Esophagus squamous epithelium (tissue), 5 donors: ENCODE measurements at places on chromosomes 6 and 20.

DNA sequence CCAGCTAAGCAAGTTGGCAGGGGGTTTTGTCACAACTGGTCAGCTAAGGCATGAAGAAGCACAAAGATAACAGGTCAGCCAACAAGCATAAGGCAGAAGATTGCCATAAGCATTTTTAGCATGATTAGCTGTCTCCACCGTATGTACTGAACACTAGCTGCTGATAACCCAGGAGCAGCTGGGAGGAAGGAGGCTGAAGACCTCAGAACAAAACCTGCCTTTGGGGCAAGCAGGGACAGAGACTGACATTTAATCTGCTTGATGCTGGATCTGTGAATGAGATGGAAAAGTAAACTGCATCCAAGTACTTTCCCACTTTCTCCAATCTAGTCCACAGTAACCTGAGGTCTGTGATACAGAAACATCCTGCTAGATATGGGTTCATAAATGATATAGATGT lies 353.0 kb upstream of the MAP3K7 start:
- no peaks in the 10 kb centered on the region for H3K4me1 ChIP-seq
- no peaks in the 10 kb centered on the region for H3K27me3 ChIP-seq
- H3K27ac ChIP-seq = no peak overlapping the region
- no peak for DNase-seq

DNA sequence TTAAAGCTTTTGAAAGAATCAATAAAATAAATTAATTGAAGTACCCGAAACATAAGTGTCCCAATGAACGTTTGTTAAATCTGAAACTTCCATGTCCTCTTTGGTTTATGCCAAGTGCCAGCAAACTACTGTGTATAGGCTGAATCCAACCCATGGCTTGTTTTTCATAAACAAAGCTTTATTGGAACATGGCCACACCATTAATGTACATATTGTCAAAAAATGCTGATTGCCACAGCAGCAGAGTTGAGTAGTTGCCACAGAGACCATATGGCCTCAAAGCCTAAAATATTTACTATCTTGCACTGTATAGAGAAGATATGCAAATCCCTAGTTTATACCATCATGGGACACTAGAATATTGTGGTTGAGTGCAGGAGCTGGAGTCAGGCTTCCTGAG lies 406.1 kb downstream of the MAFB start:
- H3K4me1 ChIP-seq = peaks cover 68% of the 10 kb centered on the region
- H3K4me3 ChIP-seq = no peak overlapping the region
- peak overlapping the region; percentile 66 for H3K27ac ChIP-seq
- no peaks in the 10 kb centered on the region for H3K36me3 ChIP-seq
- no peak for DNase-seq

DNA sequence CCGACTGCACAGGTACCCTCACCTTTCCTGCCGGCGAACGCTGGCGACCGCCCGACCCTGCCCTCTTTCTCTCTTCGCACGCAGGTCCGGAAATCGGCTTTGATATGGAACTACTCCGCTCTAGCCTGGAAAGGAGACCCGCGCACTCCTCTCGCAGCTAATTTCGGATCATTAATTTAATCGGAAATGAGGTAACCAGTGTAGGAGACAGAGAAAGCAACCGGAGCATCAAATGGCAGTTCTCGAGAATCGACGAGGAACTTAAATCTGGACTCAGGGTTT lies 949 bp upstream of the ATXN1 start:
- peaks cover 3% of the 10 kb centered on the region for H3K36me3 ChIP-seq
- H3K4me1 ChIP-seq = peaks cover 18% of the 10 kb centered on the region
- H3K27ac ChIP-seq = peak overlapping the region; percentile 99
- DNase-seq = no peak

- H3K27me3 ChIP-seq = no peaks in the 10 kb centered on the region
- no peak overlapping the region for H3K4me3 ChIP-seq
- peaks cover 59% of the 10 kb centered on the region for H3K36me3 ChIP-seq
- DNase-seq = no peak
Observed at GRCh38 chr6:30714263-30714662, 2.8 kb downstream of the MDC1 start.

DNA sequence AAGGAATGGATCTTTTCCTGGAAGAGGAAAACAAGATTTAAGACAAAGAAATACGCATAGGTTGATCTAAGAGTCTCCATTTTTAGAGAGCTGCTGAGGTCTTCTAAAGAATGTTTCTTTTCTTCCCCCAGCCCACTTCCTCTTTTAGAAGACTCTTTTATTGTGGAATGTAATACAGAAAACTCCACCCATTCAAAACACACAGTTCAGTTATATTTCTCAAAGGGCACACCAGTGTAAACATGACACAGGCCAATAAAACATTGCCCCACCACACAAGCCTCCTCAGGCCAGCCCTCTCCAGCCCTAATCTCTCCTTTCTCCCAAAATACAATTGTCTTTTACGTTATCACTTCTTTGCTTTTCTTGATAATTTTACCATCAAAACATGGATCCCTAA lies 42.8 kb downstream of the SLC35B3 start:
- no peaks in the 10 kb centered on the region for H3K4me1 ChIP-seq
- H3K27me3 ChIP-seq = no peaks in the 10 kb centered on the region
- no peak for DNase-seq
- no peak overlapping the region for H3K4me3 ChIP-seq

GRCh38 chr6:1614448-1615150 lies 4.9 kb downstream of the FOXC1 start:
- no peaks in the 10 kb centered on the region for H3K36me3 ChIP-seq
- DNase-seq = no peak
- H3K27me3 ChIP-seq = no peaks in the 10 kb centered on the region

- H3K4me1 ChIP-seq = peaks cover 26% of the 10 kb centered on the region
- H3K36me3 ChIP-seq = no peaks in the 10 kb centered on the region
- no peak overlapping the region for H3K4me3 ChIP-seq
- DNase-seq = no peak
- H3K27ac ChIP-seq = no peak overlapping the region
- H3K27me3 ChIP-seq = no peaks in the 10 kb centered on the region
Observed at GRCh38 chr6:152096863-152097496, 289.5 kb downstream of the ESR1 start.

GRCh38 chr6:98056955-98057354 lies 773.9 kb upstream of the MMS22L start:
- H3K4me1 ChIP-seq = no peaks in the 10 kb centered on the region
- H3K4me3 ChIP-seq = no peak overlapping the region
- H3K36me3 ChIP-seq = no peaks in the 10 kb centered on the region
- no peak overlapping the region for H3K27ac ChIP-seq

DNA sequence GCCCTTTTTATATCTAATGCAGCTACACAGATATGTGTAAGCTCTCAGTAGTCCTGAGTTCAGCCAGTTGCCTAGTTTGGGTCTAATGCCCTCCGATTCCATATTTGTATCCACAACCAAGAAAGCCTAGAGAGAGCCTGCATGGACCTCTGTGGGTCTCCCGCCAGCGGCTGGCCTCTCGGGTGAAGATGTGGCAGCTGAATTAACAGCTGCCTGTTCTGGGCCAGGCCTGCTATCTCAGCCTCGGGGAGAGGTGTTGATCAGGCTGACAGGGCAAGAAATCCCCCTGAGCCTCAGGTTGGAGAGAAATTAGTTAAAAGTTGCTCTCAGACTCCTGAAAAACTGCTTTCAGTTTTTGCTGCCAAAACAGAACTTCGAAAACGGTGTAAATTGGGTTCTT lies 19.8 kb downstream of the PTK7 start:
- no peaks in the 10 kb centered on the region for H3K36me3 ChIP-seq
- peaks cover 41% of the 10 kb centered on the region for H3K4me1 ChIP-seq
- H3K27me3 ChIP-seq = no peaks in the 10 kb centered on the region
- DNase-seq = no peak
- peak overlapping the region; percentile 80 for H3K27ac ChIP-seq

GRCh38 chr6:144217264-144217663 lies 66.9 kb downstream of the STX11 start:
- no peaks in the 10 kb centered on the region for H3K27me3 ChIP-seq
- DNase-seq = no peak
- peak overlapping the region; percentile 92 for H3K27ac ChIP-seq
- H3K4me3 ChIP-seq = no peak overlapping the region
- peaks cover 7% of the 10 kb centered on the region for H3K4me1 ChIP-seq

DNA sequence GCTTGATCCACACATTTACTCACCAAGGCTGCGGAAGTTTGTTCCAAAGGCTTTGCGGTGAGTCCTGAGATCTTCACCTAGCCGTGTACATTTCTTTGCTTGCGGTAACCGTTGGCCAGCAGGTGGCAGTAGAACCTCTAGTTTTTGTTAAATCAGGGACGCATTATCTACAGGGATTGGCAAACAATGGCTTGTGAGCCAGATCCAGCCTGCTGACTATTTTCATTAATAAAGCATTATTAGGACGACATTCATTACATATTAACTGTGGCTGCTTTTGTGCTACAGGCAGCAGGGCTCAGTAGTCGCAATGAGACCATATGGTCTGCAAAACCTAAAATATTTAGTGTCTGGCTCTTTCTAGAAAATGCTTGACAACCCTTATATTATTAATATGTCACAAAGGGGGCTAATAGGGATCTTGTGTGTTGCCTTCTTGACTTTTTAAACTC lies 174.1 kb downstream of the DOK5 start:
- no peaks in the 10 kb centered on the region for H3K27me3 ChIP-seq
- H3K27ac ChIP-seq = no peak overlapping the region
- H3K4me3 ChIP-seq = no peak overlapping the region
- no peaks in the 10 kb centered on the region for H3K36me3 ChIP-seq
- no peaks in the 10 kb centered on the region for H3K4me1 ChIP-seq

- DNase-seq = no peak
- H3K27me3 ChIP-seq = no peaks in the 10 kb centered on the region
- no peak overlapping the region for H3K27ac ChIP-seq
Observed at GRCh38 chr20:11850901-11851300, 66.8 kb upstream of the BTBD3 start.

GRCh38 chr6:63565727-63566596 lies 6.3 kb upstream of the LOC128125822 start:
- peaks cover 11% of the 10 kb centered on the region for H3K4me1 ChIP-seq
- H3K27ac ChIP-seq = no peak overlapping the region
- H3K36me3 ChIP-seq = no peaks in the 10 kb centered on the region
- no peak overlapping the region for H3K4me3 ChIP-seq
- H3K27me3 ChIP-seq = no peaks in the 10 kb centered on the region

DNA sequence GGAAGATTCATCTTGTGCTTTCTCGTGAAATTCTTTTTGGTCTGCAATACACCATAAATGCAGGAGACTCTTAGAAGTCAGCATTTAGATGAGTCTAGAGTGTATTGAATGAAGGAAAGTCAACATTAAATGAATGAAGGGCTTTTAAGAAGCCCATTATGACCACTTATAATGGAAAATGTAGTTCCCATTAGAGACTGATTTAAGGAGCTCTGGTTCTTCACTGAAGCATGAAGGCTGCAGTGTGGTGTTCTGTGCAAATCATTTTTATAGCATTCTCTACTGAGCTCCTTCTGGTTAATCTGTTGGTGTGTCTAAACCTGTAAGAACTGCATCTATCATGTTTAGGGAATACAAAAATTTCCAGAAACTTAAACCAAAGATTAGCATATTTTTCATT lies 19.7 kb downstream of the NCOA7 start:
- DNase-seq = no peak
- H3K4me1 ChIP-seq = peaks cover 30% of the 10 kb centered on the region
- H3K4me3 ChIP-seq = no peak overlapping the region
- H3K27me3 ChIP-seq = no peaks in the 10 kb centered on the region
- no peak overlapping the region for H3K27ac ChIP-seq
- no peaks in the 10 kb centered on the region for H3K36me3 ChIP-seq

GRCh38 chr6:159487636-159488035 lies 205.4 kb downstream of the SOD2 start:
- peaks cover 4% of the 10 kb centered on the region for H3K4me1 ChIP-seq
- no peak for DNase-seq
- no peaks in the 10 kb centered on the region for H3K27me3 ChIP-seq
- H3K4me3 ChIP-seq = no peak overlapping the region
- no peaks in the 10 kb centered on the region for H3K36me3 ChIP-seq

GRCh38 chr6:148800536-148800935 lies 53.7 kb downstream of the UST start:
- peaks cover 3% of the 10 kb centered on the region for H3K4me1 ChIP-seq
- H3K4me3 ChIP-seq = no peak overlapping the region
- no peak overlapping the region for H3K27ac ChIP-seq
- no peaks in the 10 kb centered on the region for H3K27me3 ChIP-seq
- DNase-seq = no peak

- H3K36me3 ChIP-seq = no peaks in the 10 kb centered on the region
- H3K27ac ChIP-seq = no peak overlapping the region
- peaks cover 22% of the 10 kb centered on the region for H3K4me1 ChIP-seq
- no peak overlapping the region for H3K4me3 ChIP-seq
- no peak for DNase-seq
Observed at GRCh38 chr20:1267809-1268374, 1.8 kb downstream of the SNPH start.

DNA sequence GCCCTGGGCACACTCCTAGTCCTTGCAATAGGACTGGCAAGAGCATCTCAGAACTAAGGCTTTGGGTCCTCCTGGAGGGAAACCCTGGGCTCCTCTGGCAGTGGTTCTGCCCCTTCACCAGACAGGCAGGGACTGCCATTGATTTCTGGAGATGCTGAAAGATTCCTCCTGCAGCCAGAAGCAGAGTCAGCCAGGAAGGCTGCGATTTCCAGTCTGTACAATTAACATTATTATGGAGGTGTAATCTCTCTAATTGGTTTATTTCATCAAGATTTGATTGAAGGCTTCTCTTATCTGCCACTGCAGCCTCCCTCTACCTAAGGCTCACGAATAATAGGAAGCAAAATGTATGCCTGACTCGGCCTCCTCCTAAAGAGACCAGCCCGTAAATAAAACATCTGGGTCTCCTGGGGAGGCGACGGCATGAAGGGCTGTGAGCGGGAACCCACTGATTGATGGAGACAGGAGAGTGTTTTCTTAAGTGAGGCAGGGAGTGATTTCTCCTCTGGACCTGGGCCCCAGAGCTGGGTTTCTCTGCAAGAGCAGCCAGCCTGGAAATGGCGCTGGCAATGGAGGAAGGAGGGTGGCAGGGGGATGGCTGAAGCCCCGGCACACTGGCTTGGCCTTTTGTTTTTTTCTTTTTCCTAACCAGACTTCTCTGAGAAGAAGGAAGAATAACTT lies 689.6 kb downstream of the DHX35 start:
- no peaks in the 10 kb centered on the region for H3K27me3 ChIP-seq
- H3K4me3 ChIP-seq = no peak overlapping the region
- no peaks in the 10 kb centered on the region for H3K36me3 ChIP-seq
- no peak overlapping the region for H3K27ac ChIP-seq
- no peak for DNase-seq

DNA sequence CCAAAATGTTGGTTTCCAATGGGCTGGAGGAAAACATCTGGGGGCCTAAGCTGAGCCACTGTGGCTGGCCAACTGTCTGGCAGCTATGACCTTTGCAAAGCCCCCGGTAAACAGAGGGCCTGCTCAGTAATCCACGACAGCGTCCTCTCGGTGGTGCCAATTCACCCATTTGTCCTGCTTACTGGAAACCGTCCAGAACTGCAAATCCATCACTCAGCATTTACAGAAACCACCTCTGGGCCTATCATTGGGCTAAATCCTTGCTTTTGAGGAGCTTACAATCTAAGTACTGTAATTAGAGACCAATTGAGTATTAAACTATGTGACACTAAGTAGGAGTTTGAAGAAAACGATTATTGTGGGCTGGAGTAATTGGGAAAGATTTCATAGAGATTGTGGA lies 31.0 kb downstream of the ADAT2 start:
- H3K4me3 ChIP-seq = no peak overlapping the region
- H3K27ac ChIP-seq = no peak overlapping the region
- no peak for DNase-seq
- H3K27me3 ChIP-seq = no peaks in the 10 kb centered on the region
- H3K4me1 ChIP-seq = no peaks in the 10 kb centered on the region
- H3K36me3 ChIP-seq = no peaks in the 10 kb centered on the region

- no peak for DNase-seq
- H3K36me3 ChIP-seq = no peaks in the 10 kb centered on the region
- H3K4me3 ChIP-seq = no peak overlapping the region
- no peaks in the 10 kb centered on the region for H3K4me1 ChIP-seq
Observed at GRCh38 chr6:6986344-6986743, 121.4 kb upstream of the RREB1 start.

GRCh38 chr6:22878324-22878701 lies 308.9 kb downstream of the HDGFL1 start:
- H3K36me3 ChIP-seq = no peaks in the 10 kb centered on the region
- H3K4me1 ChIP-seq = peaks cover 33% of the 10 kb centered on the region
- no peaks in the 10 kb centered on the region for H3K27me3 ChIP-seq
